ENCODE measurements at places on chromosomes 2 and 18.

DNA sequence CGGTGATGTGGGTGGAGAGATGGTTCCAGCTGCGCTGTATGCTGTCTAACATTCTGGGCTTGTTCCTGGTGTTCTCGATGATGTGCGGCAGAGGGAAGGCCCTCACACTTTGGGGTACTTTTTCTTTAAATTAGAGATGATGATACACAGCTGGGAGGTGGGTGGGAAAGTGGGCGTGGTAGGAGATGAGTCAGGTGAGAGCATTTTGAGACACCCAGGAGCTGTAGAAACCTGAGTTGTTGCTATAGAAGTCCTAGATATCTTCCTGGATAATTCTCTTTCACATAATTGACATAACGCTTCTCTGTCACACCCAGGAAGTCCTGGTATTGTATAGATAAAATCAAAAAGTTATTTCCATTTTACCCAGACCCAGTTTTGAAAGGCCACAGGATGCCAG lies 103.8 kb upstream of the ALKAL2 start:
- no peak for DNase-seq

DNA sequence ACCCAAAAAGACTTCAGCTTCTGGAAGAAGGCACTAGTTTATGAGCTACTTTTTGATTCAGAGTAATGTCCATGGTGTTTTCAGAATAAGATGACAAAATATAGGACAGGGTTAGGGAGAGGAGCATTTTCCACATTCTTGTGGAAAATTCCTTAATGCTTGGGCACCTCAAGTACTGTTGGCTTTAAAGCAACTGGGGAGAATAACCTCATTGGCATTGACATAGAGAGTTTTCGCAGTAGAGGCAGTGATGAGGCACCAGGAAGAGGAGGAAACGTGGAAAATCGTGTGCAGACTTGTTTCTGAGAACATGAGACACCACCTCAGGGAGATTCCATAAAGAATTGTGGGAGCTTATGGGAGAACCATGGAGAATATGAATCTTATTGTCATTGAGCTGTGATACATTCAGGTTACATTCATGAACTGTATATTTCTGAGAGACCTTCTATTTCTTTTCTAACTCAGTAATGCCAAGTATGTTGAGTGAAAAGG lies 929.0 kb upstream of the NRXN1 start:
- no peak for DNase-seq

DNA sequence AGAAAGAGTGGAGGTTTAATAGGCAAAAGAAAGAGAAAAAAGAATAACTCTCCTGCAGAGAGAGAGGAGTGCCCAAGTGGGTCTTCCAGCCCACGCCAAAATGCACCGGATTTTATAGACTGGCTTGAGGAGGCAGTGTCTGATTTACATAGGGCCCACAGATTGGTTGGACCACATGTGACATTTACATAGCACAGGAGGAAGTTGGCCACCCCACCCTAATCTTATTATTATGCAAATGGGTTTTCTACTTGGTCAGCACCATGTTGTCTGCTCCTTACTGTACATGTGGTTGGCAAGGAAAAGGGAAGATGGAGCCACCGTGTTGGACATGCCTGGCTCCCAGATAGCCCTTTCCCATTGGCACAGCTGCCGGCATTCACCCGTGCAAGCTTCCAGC lies 56.8 kb downstream of the SP110 start:
- DNase-seq: no peak

DNA sequence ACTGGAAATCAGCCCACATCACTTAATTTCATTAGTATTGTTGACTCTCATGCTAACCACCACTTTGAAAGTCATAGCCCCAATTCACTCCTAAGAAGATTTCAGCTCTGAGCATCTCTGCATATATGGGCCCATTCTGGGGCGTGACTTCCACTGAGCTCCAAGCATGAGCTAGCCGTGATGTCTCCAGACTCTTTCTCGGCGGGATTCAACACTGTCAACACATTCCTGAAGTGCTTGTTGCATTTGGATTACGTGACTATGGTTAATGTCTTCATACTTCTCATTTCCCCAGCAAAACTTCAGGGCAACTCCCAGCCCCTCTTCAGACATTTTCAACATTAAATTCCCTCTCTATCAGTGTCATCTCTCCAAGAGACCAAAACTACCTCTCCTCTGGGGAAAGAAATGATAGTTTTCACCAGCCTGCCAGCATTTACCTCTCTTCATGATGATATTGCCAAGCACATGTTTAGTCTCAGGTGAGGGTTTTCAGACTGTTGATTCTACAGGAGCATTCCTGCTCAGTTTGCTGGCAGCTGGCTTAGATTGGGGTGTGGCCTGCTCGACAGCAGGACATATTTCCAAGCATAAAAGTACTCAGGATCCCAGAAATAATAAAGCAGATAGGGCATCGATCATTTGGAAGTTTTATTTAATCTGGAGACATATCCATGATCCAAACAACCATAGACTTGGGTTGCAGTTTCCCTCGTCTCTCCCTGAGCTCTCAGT lies 81.7 kb downstream of the FEZ2 start:
- DNase-seq: no peak
